Memory B cell (primary cell): ENCODE measurements at places on chromosomes 2 and 18.

GRCh38 chr2:147511491-147511948 lies 333.3 kb upstream of the ACVR2A start:
- no peaks in the 10 kb centered on the region for H3K36me3 ChIP-seq
- no peak for DNase-seq
- H3K27me3 ChIP-seq, result peaks cover 2% of the 10 kb centered on the region
- H3K27ac ChIP-seq, result no peak overlapping the region
- H3K4me3 ChIP-seq, result no peak overlapping the region

DNA sequence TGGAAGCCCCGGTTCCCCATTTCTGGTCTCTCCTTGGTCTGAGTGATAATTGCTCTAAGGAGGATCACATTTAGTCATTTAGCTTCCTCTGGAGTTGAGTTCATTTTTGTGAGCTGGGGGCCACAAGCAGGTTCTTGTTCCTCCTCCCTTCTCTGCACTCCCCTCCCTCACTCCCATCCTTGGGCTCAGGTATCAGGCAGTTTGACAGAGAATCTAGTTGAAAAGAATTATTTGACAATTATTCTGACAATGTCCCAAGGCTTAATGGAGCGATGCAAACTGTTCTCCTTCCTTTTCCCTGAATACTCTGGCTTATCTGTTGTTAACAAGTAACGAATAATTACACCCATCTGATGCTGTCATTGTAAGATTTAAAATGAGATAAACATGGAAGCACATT lies 61.5 kb downstream of the SERPINB8 start:
- no peak overlapping the region for H3K4me3 ChIP-seq
- DNase-seq, result no peak
- H3K36me3 ChIP-seq, result no peaks in the 10 kb centered on the region
- H3K27ac ChIP-seq, result no peak overlapping the region
- H3K27me3 ChIP-seq, result peaks cover 4% of the 10 kb centered on the region

GRCh38 chr2:142190805-142191204 lies 60.0 kb upstream of the LRP1B start:
- H3K27ac ChIP-seq, result no peak overlapping the region
- no peak for DNase-seq
- no peak overlapping the region for H3K4me3 ChIP-seq
- H3K36me3 ChIP-seq, result no peaks in the 10 kb centered on the region
- no peaks in the 10 kb centered on the region for H3K27me3 ChIP-seq
- H3K4me1 ChIP-seq, result peaks cover 2% of the 10 kb centered on the region

DNA sequence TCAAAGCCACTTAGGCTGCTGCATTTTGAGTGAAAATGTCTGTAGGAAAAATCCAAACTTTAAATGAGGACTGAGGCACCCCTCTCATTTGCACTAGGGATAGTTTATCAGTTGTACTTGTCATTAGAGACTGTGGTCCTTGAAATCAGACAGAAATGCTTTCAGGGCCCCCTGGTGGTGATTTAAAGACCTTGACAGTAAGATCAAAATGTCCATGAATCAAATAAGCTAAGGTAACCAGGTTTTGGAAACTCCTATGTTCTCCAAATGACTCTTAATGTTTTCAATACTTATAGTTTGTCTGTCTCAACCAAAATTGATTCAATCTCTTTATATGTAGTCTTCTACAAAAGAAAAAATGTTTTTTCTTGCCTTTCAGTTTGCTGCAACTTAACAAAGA lies 28.8 kb upstream of the DDX18 start:
- H3K4me1 ChIP-seq, result no peaks in the 10 kb centered on the region
- H3K36me3 ChIP-seq, result no peaks in the 10 kb centered on the region
- peaks cover 2% of the 10 kb centered on the region for H3K27me3 ChIP-seq
- no peak overlapping the region for H3K27ac ChIP-seq
- H3K4me3 ChIP-seq, result no peak overlapping the region

DNA sequence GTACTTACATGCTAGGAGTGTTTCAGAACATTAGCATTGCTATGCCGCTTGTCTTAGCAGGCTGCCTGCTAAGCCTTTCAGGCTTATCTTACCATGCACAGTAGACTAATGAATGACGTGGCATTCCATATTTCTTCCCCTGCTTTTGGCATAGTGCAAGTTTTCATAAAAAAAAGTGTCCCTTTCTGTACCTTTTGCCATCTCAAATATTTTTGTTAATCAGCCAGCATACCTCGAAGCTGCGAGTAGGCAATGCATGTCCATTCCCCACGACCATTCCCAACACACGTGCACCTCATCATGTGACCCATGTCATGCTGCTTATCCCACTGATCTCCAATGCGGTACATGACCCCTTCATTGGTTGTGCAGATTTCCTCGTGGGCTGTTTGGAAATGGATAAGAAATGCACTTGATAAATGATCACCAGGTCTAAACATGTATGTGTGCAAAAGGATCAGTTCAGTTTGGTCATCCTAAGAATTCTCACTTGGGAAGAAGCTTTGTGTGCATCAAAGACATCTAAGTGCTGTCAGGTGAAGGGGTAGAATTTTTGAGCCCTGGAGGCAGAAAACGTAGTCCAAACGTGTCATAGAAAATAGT lies 13.9 kb downstream of the FN1 start:
- peaks cover 12% of the 10 kb centered on the region for H3K27me3 ChIP-seq
- DNase-seq, result no peak
- H3K27ac ChIP-seq, result no peak overlapping the region
- no peak overlapping the region for H3K4me3 ChIP-seq
- H3K4me1 ChIP-seq, result peaks cover 2% of the 10 kb centered on the region

- no peaks in the 10 kb centered on the region for H3K36me3 ChIP-seq
- H3K27ac ChIP-seq, result no peak overlapping the region
- no peak overlapping the region for H3K4me3 ChIP-seq
These were observed 1234.0 kb upstream of the NXPH2 start for GRCh38 chr2:140014204-140014546.

GRCh38 chr2:164747783-164748433 lies 93.7 kb downstream of the COBLL1 start:
- DNase-seq, result no peak
- H3K36me3 ChIP-seq, result peaks cover 22% of the 10 kb centered on the region
- H3K27ac ChIP-seq, result peak overlapping the region; percentile 77

- no peaks in the 10 kb centered on the region for H3K36me3 ChIP-seq
- no peak for DNase-seq
- no peak overlapping the region for H3K4me3 ChIP-seq
- no peak overlapping the region for H3K27ac ChIP-seq
These were observed 66.8 kb downstream of the ABCA12 start for GRCh38 chr2:215071676-215072075.

DNA sequence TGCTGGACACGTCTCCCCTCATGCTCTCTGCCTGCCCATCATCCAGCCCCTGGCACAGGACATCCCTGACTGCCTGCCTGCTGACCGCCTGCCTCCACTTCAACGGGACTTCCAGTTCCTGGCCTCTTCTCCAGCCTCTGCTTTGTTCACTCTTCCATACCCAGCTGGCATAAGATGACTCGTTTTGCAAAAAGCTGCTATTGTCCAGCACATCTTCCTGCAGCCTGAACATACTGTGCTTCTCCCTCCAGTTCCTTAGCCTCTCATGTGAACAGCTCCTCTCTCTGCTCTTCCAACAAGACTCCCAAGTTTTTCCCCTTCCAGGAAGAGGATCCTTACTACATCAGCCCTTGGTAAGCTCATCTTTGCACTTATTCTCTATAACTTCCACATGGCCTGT lies 62.4 kb upstream of the SKOR2 start:
- H3K4me3 ChIP-seq, result no peak overlapping the region
- peaks cover 13% of the 10 kb centered on the region for H3K27me3 ChIP-seq
- no peak for DNase-seq
- no peak overlapping the region for H3K27ac ChIP-seq

- no peaks in the 10 kb centered on the region for H3K27me3 ChIP-seq
- H3K4me3 ChIP-seq, result no peak overlapping the region
- no peak overlapping the region for H3K27ac ChIP-seq
- no peaks in the 10 kb centered on the region for H3K4me1 ChIP-seq
These were observed 6.1 kb upstream of the CCDC102B start for GRCh38 chr18:68791801-68792200.

GRCh38 chr2:52473526-52473925 lies 1294.1 kb upstream of the CHAC2 start:
- no peak for DNase-seq
- no peaks in the 10 kb centered on the region for H3K27me3 ChIP-seq
- H3K36me3 ChIP-seq, result no peaks in the 10 kb centered on the region
- no peaks in the 10 kb centered on the region for H3K4me1 ChIP-seq

GRCh38 chr2:207296265-207296948 lies 130.7 kb upstream of the KLF7 start:
- peaks cover 3% of the 10 kb centered on the region for H3K4me1 ChIP-seq
- no peak overlapping the region for H3K4me3 ChIP-seq
- peaks cover 6% of the 10 kb centered on the region for H3K36me3 ChIP-seq
- DNase-seq, result no peak

GRCh38 chr2:170996316-170996715 lies 67.3 kb downstream of the GORASP2 start:
- no peaks in the 10 kb centered on the region for H3K27me3 ChIP-seq
- no peak for DNase-seq
- H3K4me1 ChIP-seq, result no peaks in the 10 kb centered on the region
- peaks cover 24% of the 10 kb centered on the region for H3K36me3 ChIP-seq
- no peak overlapping the region for H3K4me3 ChIP-seq

DNA sequence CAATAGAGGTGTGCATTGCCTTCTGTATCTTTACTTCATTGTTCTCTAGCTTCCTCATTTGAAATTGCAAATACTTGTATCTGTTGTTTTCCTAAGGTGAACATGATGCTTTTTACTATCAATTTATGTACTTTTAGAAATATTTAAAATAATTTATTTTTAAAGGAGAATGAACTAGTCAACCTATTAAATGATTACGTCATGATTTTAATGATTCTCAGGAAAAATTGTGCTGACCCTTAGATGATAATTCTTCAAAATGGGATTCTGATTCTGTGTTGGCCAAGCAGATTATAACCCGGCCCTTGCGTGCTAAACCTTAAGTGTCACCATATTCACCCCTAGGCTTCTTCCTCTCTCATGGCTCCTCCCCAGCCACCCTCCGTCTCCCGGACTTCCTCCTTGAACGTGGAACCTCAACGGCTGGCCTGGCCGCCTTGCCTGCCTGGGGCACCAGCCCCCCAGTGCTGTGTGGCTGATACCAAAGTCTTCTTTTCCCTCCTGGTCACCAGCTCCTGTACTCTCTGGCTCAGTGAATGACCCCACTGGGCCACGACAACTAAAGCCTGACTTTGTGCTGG lies 292.0 kb downstream of the GBX2 start:
- no peak overlapping the region for H3K27ac ChIP-seq
- H3K36me3 ChIP-seq, result no peaks in the 10 kb centered on the region
- H3K4me1 ChIP-seq, result no peaks in the 10 kb centered on the region
- H3K27me3 ChIP-seq, result no peaks in the 10 kb centered on the region
- no peak overlapping the region for H3K4me3 ChIP-seq

GRCh38 chr2:98356729-98357128 lies 10.5 kb downstream of the CNGA3 start:
- no peak overlapping the region for H3K4me3 ChIP-seq
- no peak for DNase-seq
- no peak overlapping the region for H3K27ac ChIP-seq
- peaks cover 4% of the 10 kb centered on the region for H3K27me3 ChIP-seq
- H3K36me3 ChIP-seq, result peaks cover 3% of the 10 kb centered on the region

GRCh38 chr18:7896805-7897518 lies 329.8 kb downstream of the PTPRM start:
- H3K36me3 ChIP-seq, result no peaks in the 10 kb centered on the region
- no peak overlapping the region for H3K27ac ChIP-seq
- no peaks in the 10 kb centered on the region for H3K4me1 ChIP-seq
- H3K4me3 ChIP-seq, result no peak overlapping the region
- DNase-seq, result no peak

- no peaks in the 10 kb centered on the region for H3K36me3 ChIP-seq
- DNase-seq, result no peak
- H3K27me3 ChIP-seq, result peaks cover 2% of the 10 kb centered on the region
- no peak overlapping the region for H3K4me3 ChIP-seq
- no peaks in the 10 kb centered on the region for H3K4me1 ChIP-seq
- no peak overlapping the region for H3K27ac ChIP-seq
These were observed 1504.4 kb upstream of the ZEB2 start for GRCh38 chr2:146024212-146024743.

GRCh38 chr2:237201461-237202287 lies 116.0 kb downstream of the COPS8 start:
- no peak overlapping the region for H3K27ac ChIP-seq
- no peaks in the 10 kb centered on the region for H3K36me3 ChIP-seq
- H3K4me1 ChIP-seq, result no peaks in the 10 kb centered on the region
- no peak for DNase-seq
- H3K4me3 ChIP-seq, result no peak overlapping the region
- peaks cover 8% of the 10 kb centered on the region for H3K27me3 ChIP-seq

- no peak overlapping the region for H3K27ac ChIP-seq
- no peaks in the 10 kb centered on the region for H3K27me3 ChIP-seq
- no peaks in the 10 kb centered on the region for H3K36me3 ChIP-seq
- no peak for DNase-seq
- H3K4me3 ChIP-seq, result no peak overlapping the region
- no peaks in the 10 kb centered on the region for H3K4me1 ChIP-seq
These were observed 65.1 kb upstream of the RPRM start for GRCh38 chr2:153543635-153544071.

DNA sequence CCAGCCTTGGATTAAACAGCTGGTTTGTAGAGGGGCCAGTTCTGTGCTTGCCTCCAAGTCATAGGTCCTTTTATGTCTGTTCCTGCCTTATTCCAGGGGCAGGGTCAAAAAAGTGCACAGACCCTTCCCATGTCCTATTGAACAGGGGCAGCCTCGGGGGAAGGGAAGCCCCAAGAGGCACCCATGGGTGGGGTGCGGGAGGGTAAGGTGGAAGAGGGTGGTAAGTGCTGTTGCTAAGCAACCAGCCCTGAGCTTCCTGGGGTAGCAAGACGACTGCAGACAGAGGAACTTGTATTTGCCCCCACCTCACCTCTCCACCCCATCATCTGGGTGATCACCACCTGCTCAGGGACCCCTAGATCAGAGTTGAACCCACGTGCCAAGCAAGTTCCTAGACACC lies 7.7 kb downstream of the DNMT3A start:
- DNase-seq, result no peak
- H3K36me3 ChIP-seq, result peaks cover 6% of the 10 kb centered on the region
- H3K4me1 ChIP-seq, result peaks cover 31% of the 10 kb centered on the region
- no peak overlapping the region for H3K27ac ChIP-seq
- H3K4me3 ChIP-seq, result peak overlapping the region; percentile 52

- no peaks in the 10 kb centered on the region for H3K4me1 ChIP-seq
- H3K36me3 ChIP-seq, result no peaks in the 10 kb centered on the region
- no peaks in the 10 kb centered on the region for H3K27me3 ChIP-seq
- no peak overlapping the region for H3K4me3 ChIP-seq
- no peak overlapping the region for H3K27ac ChIP-seq
These were observed 176.1 kb downstream of the IKZF2 start for GRCh38 chr2:212975333-212975732.

- H3K36me3 ChIP-seq, result no peaks in the 10 kb centered on the region
- no peak overlapping the region for H3K4me3 ChIP-seq
- no peak for DNase-seq
These were observed 23.8 kb downstream of the CD28 start for GRCh38 chr2:203730076-203730729.

DNA sequence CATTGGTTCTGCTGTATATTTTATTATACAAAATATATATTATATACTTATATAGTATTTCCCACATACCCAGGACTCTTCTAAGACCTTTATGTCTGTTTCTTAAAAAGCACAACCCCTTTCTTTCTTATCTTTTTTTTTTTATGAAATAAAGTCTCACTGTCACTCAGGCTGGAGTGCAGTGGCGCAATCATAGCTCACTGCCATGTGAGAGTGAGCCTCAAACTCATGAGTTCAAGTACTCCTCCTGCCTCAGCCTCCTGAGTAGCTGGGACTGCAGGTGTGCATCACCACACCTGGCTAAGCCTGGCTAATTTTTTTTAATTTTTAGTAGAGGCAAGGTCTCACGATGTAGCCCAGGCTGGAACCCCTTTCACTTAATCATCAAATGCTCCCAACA lies 72.3 kb downstream of the CLHC1 start:
- no peaks in the 10 kb centered on the region for H3K27me3 ChIP-seq
- H3K4me1 ChIP-seq, result peaks cover 10% of the 10 kb centered on the region
- H3K27ac ChIP-seq, result no peak overlapping the region
- H3K4me3 ChIP-seq, result no peak overlapping the region
- DNase-seq, result no peak
